ENCODE measurements at places on chromosomes 16 and 17. TPM values are rescaled to one million over a fixed set of nuclear protein-coding genes. Genes with fewer than 3 reads are reported as not detected.

MAF gene
- 9.0 TPM for total RNA-seq

COASY gene
- total RNA-seq: 5.6 TPM

CES3 gene
- total RNA-seq: 1.5 TPM

VASN gene
- total RNA-seq: 2.4 TPM

SLC6A2 gene
- 2.4 TPM for total RNA-seq

DNA sequence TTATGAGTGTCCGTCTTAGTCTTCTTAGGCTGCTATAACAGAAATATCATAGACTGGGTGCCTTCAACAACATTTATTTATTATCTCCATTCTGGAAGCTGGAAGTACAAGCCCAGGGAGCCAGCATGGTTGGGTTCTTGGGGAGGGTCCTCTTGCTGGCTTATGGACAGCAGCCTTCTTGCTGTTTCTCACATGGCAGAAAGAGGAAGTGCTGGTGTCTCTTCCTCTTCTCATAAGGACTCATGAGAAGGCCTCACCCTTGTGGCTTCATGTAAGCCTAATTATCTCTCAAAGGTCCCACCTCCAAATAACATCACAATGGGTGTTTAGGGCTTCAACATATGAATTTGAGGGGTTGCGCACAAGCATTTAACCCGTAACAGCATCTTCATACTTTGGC is 207.0 kb upstream of the COX10 start:
- DNase-seq: no peak

- DNase-seq: no peak
Observed at GRCh38 chr16:22120440-22120839, 28.1 kb downstream of the VWA3A start.

- DNase-seq: no peak
Observed at GRCh38 chr17:37848690-37849616, 75.3 kb upstream of the TBC1D3K start.

- DNase-seq: no peak
Observed at GRCh38 chr17:55814377-55814776, 63.5 kb downstream of the PCTP start.

DNA sequence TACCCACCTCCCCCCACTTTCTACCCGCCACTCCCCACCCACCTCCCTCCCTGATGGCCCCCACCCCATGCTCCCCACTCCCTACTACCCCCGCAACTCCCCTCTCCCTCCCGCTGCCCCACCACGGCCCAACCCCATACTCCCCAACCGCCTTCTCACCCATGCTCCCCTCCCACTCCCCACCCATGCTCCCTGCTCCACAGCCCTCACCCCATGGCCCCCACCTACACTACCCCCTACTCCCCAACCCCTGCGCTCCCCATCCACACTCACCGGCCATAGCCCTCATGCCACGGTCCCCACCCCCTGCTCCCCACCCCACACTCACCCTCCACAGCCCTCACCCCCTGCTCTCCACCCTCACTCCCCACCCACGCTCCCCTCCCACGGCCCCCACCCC is 13.9 kb downstream of the COTL1 start:
- no peak for DNase-seq

GRCh38 chr17:16415031-16415924 is at the start of gene TRPV2:
Gene TRPV2 (plus strand): TSS chr17:16415571. CDS start chr17:16417669, 2,098 bp downstream.
- DNase-seq: no peak
